DMS53 (cell line): ENCODE measurements at places on chromosomes 7 and 10.

DNA sequence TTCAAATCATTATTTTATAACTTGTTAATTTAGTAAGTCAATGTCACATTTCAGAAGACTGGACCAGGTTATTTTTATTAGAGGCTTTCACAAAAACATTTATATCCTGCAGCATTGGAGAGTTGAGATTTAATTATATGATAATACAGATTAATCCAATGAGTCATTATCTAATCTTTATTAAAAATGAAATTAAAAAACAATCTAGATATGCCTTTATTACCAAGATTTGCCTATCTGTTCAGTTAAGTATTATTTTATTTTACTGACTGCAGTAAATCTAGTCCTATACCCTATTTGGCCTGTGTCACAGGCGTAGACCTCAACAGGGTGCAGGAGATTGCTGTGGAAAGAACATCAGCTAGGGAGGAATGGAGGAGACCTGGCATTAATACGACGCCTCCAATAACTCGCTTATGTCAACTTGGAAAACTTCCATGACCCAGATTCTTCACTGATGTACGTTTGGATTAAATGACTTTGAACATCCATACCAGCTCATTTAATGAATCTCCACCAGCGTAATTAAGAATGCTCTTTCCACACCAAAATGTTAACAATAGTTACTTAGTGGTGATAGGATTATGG is 18.2 kb downstream of the PAXIP1 start:
- no peak for DNase-seq

GRCh38 chr10:48599830-48600134 is 5.1 kb downstream of the ARHGAP22 start:
- no peak for DNase-seq

GRCh38 chr7:33645104-33645503 is 260.2 kb upstream of the BMPER start:
- no peak for DNase-seq

DNA sequence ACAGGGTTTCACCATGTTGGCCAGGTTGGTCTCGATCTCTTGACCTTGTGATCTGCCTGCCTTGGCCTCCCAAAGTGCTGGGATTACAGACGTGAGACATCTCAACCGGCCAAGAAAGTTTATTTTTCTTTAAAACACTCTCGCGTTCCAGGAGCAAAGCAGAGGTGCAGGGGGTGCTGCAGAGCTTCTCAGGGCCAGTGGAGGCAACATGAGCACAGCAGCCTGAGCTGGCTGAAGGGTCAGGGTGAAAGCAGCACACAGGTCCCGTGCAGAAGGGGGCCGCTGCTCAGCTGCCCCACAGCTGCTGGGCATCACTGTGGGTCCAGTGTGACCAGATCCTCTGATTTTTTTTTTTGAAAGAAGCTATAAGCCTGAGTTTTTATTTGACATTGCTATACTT is 46.1 kb downstream of the EPHB4 start:
- no peak for DNase-seq

DNA sequence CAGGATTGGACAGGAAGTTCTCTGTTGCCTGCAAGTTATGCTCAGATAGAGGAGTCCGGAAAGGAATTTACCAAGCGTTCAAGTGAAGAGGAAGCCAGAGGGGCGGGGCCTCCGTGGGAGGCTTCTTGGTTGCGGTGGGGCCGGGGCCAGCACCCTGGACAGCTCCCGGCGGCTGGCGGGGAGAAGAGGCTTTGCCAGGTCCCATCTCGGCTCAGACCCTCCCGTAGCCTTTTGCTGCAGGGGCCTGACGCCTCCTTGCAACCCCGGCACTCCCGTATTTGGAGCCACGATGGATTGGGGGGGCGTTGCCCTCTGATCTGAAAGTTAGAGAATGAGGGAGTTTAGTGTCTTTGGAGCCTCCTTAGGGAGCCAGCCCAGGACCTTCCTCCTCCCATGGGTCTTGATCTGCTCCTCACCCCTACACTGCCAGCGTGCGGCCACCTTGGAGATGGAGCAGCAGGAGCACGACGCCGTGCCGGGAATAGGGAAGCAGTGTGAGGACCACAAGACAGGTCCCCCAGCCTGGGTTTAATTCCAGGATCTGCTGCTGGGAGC is 3.1 kb upstream of the SLC18A3 start:
- DNase-seq = peak; percentile 61

DNA sequence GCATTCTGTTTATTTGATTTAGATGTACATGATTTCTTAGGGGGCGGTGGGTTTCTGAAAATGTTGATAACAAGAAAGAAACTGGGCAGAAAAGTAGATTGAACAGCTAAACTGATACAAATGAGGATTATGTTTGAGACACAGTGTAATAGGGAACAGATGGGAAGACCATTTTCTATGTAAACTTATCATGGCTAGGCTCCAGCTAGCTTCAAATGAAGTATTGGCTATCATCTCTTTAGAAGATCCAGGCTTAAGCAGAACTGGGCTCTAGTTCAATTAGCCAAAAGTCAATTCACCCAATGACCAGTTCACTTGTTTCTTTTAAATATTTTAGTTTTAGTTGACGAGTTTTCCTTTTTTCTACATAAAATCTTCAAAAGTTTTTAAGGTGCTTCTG is 639.5 kb downstream of the ANKRD7 start:
- DNase-seq = no peak

DNA sequence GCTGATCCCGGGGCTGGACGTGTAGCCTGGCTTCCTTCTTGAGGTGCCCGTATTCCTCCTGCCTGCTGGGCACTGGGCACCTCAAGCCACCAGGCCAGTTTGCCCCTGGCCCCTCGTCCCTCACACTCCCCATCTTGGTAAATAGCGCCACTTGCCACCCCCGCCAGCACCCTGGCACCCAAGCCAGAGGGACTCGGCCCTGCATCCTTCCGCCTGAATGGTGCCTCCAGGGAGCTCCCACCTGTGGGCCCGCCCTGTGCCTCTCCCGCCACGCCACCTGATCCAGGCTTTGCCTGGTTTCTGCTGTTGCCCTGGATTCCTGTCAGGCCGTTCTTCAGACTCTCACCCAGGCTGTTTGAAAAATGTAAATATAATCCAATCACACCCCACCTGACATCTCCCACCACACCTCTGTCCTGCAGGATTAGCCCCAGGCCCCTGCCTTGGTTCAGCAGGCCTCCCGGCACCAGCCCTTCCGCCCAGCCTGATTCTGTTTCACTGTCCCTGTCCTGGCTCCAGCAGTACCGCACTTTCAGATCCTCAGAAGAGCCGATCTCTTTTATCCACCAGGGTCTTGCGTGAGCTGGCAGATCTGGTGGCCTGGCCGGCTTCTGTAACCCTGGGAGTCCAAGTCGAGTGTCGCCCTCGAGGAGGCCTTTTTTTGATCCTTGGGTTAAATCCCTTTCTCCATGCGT is 33.8 kb downstream of the WIPI2 start:
- no peak for DNase-seq

- peak; percentile 26 for DNase-seq
These were observed 48.2 kb downstream of the COL26A1 start for GRCh38 chr7:101410743-101411507.

DNA sequence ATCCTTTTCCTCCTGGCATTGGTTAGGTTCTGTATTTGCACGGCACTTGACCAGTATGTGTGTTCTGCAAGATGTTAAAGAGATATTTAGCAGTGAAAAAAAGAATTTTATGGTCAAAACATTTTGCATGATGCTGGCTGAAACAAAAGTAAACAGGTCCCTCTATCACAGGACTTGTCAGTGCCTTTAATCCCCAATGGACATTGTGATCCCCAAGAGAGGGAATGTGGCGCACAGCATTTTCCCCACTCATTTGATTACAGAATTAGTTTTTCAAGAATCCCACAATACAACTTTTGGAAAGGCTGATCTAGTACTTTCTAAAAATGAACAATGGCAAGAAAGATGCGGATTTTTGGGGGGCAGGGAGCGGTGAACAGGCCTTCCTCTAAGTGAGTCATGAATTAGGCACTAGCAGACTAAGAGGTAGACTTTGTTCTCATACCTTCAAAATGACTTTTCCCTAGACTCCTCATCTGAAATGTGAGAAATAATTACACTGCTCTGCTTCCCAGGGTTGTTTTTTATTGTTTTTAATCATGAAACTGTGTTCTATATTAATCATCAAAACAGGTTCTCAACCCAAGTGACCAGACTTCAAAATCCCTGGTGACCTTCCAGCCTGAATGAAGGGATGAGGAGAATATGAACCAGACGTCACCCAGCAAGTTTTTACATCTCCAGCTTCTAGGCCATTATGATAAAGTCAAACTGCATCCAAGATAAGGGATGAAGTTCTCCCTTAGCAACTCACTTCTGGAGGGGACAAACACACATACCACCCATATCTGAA is 8.6 kb downstream of the FBXW4 start:
- DNase-seq = no peak

DNA sequence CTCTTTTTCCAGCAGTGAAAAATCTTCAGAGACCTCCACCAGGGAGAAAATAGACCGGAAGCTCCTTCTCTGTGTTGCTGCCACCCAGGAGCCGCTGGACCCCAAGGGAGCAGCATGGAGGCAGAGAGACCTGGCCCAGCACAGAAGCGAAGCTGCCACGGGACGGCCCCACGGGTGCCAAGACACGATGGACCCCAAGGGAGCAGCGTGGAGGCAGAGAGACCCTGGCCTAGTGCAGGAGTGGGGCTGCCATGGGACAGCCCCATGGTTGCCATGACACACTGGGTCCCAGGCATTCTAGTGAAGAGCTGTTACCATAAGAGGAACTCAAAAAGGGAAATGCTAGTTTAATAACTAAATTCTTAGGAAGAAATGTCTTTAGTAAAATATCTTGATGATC is 186.3 kb downstream of the PTPRN2 start:
- no peak for DNase-seq

DNA sequence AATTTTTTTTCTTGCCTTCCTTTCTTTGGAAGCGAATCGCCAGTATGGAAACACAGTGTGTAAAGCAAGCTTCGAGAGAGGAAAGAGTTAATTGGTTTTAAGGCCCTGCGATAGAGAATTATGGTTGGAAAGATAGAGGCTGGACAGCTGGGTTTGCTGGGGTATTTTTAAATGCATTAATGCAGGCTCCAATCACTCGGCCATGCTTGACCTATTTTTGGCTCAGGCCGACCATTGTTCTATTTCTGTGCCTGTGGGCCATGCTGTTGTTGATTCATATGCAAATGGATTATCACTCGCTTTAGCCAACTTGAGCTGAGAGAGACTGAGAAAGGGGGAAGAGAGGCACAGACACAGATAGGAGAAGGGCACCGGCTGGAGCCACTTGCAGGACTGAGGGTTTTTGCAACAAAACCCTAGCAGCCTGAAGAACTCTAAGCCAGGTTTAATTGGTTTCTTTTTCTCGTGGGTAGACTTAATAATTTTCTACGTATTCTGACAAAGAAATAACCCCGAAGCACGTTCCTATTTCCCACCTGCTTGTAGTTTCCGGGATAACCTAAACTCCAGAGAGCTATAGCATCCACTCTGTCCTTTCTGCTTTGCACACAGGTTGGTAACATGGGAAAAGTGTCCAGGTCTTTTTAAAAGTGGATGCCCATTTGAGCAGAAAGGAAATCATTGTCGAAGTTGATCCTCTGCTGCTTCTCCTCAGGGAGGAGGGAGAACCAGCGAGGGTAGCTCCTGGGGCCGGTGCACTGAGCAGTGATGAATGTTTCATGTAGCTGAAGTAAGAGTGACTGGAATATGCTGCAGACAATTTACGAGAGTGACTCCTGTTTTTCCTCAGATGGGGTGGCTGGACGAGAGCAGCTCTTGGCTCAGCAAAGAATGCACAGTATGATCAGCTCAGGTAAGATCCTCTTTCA is at the start of gene HDAC9:
Gene HDAC9, plus strand, starts transcription at position 338 of the 929 bp plus-strand sequence. Its CDS starts 554 bp downstream, at position 892.
- DNase-seq = peak; percentile 81

GRCh38 chr7:36404639-36405408 is 15.2 kb downstream of the ANLN start:
- DNase-seq = no peak

GRCh38 chr10:46077141-46077554 is 31.1 kb upstream of the MSMB start:
- no peak for DNase-seq

- DNase-seq = peak; percentile 70
These were observed 586 bp upstream of the ANKRD26 start for GRCh38 chr10:27100813-27101347.

DNA sequence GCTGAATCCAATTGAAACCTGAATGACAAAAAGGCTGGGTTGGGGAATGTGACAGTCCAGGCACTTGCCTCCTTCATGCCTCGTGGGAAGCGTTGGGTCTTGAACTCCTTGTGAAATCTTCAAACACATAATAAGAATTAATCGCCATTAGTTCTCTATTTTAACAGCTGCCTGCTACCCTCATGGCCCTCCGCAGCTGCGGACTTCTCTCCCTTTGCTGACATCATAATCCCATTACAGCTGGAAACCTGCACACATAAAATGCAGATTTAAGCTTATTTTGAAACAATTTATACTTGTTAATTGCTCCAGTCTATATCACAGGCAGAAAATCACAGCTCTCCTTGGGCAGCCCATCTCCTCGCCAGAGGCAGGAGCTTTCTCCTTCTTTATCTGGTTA is 403.0 kb upstream of the MKI67 start:
- DNase-seq = no peak

GRCh38 chr10:131657985-131658330 is 242.8 kb upstream of the PPP2R2D start:
- no peak for DNase-seq

GRCh38 chr10:69817078-69817581 is 15.4 kb downstream of the COL13A1 start:
- no peak for DNase-seq

- DNase-seq = peak; percentile 36
These were observed 50.2 kb upstream of the ZMIZ1 start for GRCh38 chr10:79018521-79019011.

DNA sequence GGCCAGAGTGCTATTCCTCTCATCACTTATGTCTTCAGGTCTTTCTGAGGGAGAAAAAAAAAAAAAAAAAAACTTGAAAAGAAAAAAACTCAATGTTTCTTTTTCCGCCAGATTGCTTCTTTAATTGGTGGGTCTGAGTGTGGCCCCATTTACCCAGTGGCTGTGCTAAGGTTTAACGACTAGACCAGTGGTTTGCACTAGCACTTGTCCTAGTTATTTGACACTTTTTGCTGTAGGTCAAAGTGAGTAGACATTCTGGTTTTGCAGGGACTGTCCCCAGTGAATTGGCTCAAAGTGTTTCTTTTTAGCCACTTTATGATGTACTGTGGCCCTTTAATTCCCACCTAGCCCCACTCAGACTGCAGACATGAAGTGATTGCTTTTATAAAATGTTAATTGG is 273.3 kb downstream of the PTEN start:
- peak; percentile 36 for DNase-seq

GRCh38 chr7:104998040-104998752 is 15.8 kb upstream of the KMT2E start:
- no peak for DNase-seq

- DNase-seq = peak; percentile 74
These were observed 132.8 kb downstream of the CFTR start for GRCh38 chr7:117612637-117613036.

DNA sequence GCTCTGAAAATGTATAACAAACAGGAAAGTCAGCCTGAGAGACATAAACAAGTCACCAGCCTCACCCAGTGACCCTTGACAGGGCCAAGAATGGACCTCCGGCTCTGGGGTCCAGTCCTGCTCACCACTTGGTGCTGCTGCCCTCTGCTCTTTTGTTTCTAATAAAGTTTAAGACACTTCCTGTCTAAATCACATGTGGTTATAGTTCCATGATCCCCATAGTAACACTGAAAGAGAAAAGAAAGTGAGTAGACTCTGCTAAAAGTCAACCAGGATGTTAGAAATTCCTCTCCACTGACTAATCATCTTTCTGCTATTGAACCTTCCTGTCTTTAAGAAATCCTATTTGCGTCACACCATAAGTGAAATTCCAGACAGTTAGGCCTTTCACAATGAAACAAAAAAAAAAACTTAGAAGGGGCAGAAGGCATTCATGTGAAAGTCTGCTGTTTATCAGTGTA is 179.2 kb upstream of the BET1 start:
- peak; percentile 51 for DNase-seq
